Stromal cell of bone marrow (primary cell): ENCODE measurements at places on chromosomes 4 and X.

- DNase-seq = no peak
Observed at GRCh38 chr4:184574861-184575260, 74.4 kb downstream of the CASP3 start.

GRCh38 chr4:84722720-84723119, 139.8 kb downstream of the CDS1 start:
- no peak for DNase-seq

- no peak for DNase-seq
Observed at GRCh38 chr4:149523039-149523438, 292.6 kb downstream of the IQCM start.

GRCh38 chr4:77036206-77036605, 39.6 kb downstream of the CCNI start:
- DNase-seq = peak; percentile 80

- no peak for DNase-seq
Observed at GRCh38 chr4:158890294-158890693, 121.5 kb downstream of the FNIP2 start.

GRCh38 chr4:60209588-60209987, 990.5 kb upstream of the ADGRL3 start:
- DNase-seq = no peak
